NCI-H774 (cell line): ENCODE measurements at places on chromosomes 4 and X.

DNA sequence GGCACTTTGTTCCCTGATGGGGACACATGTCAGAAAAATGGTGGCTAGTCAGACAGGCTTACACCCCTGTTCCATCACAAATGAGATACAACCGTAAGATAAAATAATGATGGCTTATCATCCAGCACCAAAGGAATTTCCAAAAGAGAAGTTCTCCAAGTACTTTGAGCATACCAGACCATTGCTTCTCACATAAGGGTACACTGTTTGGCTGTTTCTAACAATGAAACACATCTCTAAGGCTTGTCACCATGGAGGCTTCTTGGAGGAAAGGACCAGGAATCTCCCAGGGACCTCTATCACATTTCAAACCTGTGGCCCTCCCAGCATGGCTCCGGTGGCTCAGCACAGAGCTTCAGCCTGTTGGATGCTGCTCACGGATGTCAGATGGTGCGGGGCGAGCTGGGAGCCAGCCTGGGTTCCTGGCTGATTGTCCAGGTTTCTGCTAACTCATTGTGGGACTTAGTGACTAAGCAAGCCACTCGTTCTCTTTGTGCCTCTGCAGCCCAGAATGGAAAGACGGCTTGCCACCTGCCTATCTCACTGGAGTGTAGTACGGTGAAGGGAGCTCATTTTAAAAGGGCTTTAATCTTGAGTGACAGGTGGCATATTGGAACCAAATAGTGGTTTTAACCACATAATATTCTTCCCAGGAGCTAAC, 54.5 kb downstream of the FHDC1 start:
- peak; percentile 22 for DNase-seq

- DNase-seq: no peak
Measured at GRCh38 chr4:183843248-183843671, 61.8 kb upstream of the STOX2 start.

GRCh38 chr4:21900211-21900610, 48.4 kb downstream of the KCNIP4 start:
- no peak for DNase-seq

- peak; percentile 4 for DNase-seq
Measured at GRCh38 chr4:75490155-75490554, 24.0 kb downstream of the RCHY1 start.

GRCh38 chrX:66163447-66163846, 600 bp upstream of the HEPH start:
- no peak for DNase-seq

DNA sequence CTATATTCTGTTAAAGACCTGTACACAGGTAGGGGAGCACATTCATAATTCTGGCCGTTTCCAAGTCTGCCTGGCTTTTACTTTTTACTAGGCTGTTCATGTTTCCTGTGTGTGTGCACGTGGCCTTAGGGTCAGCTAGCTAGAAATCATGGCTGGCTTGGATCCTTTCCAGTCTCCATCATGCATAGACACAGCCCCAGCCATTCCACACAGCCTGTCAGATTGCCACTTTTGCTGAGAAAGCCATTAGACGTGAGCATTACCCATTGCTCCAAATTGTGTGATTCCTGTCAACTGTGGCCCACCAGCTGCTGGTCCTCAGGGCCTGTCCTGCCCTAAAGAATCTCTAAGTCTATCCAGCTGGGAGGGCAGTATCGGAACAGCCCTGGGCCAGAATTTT, 11.4 kb upstream of the SORCS2 start:
- no peak for DNase-seq

GRCh38 chrX:70301716-70302115, 11.8 kb downstream of the KIF4A start:
- DNase-seq: no peak

DNA sequence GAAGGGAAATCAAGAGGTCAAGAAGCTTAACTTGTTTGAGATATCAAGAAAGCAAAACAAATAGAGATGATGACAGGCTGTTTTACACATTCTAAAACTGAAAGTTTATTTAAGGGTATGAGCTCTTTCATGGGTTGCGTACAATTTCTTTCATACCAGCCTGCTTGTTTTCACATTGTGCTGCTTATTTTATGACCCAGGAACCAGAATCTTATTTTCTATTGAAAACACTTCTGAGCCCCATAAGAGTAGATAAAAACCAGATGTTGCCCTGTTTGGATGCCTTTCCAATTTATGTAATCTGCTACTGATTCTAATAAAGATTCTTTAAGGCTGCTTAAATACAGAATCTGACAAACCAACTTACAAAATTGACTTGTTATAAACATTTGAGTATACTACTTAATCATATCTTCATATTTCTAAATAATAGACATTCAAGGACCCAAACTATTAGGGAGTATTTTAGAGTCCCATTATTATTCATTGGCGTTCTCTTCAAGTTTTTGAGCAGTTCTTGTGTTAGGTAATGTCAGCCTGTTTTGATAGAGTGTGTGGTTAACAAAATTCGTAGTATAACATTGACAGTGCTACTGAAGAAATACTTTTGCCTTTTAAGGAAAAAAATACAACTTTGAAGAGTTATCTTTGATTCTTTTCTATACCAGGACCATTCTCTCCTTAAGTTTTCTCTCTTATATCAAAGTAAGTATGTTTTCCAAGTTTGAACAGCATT, 74.4 kb downstream of the PDLIM5 start:
- DNase-seq: no peak

GRCh38 chr4:148431401-148431800, 10.8 kb downstream of the NR3C2 start:
- DNase-seq: no peak

GRCh38 chrX:16643176-16643575, 6.8 kb upstream of the S100G start:
- DNase-seq: no peak

- DNase-seq: no peak
Measured at GRCh38 chr4:163988865-163989264, 494.4 kb downstream of the TMA16 start.

DNA sequence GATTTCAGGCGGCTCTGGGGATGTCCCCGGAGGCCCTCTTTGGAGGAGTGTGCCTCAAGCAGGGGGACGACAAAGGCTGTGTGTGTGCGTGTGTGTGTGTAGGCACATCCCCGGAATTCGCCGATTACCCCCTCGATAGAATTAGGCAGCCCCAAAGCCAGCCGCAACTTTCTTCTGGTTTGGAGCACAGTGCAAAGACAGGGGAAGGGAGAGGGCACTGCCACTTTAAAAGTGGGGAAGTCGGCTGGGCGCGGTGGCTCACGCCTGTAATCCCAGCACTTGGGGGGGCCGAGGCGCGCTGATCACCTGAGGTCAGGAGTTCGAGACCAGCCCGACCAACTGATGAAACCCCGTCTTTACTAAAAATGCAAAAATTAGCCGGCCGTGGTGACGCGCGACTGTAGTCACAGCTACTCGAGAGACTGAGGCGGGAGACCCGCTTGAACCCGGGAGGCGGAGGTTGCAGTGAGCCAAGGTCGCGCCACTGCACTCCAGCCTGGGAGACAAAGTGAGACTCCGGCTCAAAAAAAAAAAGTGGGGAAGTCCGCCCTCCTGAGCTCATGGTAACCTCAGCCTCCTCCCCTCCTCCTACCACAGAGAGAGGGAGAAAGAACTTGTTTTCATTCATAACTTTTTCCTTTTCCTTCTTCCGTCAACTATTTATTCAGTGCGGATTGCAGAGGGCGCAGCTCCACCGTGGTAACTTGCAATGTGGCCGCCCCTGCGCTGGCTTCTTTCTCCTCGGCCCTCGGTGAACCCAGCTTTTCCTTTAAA, 2.4 kb downstream of the SPRY1 start:
- no peak for DNase-seq

DNA sequence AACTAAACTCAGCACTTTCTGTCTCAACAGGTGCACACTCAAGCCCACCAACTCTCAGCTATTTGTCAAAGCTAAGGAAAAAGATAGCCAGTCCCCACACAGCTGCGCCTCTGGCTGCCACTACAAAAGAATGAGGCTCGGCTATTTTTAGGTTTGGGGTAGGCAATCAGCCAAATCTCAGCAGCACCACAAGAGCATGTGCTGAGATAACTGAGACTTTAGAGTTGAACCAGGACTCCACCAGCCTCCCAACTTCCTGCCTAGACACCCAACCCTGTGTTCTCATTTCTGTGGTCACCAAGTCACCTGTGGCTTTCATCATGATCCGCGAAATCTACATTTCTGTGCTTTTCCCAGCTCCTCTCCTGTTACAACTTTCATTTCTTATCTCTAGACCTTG, 28.0 kb downstream of the DMD start:
- no peak for DNase-seq

DNA sequence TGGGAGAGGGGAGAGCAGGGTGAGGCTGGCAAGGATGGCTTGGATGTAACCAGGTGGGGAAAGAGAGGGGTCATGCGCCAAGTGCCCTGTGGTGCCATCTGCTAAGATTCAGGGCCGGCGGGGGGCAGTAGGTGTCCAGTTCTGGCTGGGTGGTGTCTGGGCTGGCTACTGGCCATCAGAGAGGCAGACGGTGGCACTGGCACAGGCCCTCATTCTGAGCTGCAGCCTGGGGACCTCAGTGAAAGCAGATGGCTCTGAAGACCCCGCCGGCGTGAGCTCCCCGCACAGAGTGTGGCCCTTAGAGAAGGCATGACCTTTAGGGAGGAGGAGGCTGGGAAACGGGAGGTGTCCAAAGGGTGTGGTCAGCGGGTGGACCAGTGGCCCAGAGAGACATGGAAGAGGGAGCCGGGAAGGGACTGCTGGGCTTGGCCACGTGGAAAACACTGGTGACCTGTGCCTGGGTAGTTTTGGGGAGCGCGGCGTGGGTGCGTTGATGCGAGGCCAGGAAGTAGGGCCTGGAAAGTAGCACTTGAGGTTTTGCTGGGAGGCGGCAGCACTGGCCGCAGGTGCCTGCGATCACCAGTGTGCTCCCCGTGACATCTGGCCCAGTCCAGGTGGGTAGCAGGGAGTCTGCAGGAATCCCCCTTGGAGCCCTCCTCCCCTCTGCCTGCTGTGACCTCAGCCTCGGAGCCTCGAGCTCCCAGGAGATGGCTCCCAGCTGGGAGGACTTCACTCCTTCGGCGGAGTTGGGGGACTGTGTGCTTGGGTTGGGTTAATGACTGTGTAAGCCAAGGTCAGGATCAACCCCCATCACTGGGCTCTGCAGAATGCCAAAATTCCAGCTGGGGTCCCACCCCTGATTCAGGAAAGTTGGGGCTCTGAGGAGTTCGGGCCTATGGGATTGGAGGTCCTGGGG, 9.3 kb upstream of the SH3TC1 start:
- no peak for DNase-seq

DNA sequence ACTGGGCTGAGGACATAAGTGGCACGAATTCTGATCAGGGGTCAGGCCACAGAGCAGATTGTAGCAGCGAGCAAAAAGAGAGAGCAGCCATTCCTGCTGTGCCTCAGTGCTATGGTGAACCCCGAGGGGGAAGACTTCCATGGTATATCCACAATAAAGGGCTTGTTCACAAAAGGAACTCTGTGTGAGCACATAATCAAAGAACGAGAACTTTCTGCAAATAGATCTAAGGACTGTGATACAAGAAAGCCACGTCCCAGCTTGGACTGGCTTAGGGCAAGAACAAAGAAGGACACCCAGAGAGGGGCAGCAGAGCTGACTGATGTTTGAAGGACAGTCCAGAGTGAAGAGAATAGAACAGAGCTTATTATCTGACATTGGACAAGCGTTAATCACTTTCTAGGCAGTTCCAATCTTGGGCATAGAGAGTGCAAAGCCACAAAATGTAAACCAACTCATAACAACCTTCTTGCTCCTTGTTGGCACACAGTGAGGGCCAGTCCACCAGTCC, 24.0 kb downstream of the PPEF2 start:
- DNase-seq: no peak

DNA sequence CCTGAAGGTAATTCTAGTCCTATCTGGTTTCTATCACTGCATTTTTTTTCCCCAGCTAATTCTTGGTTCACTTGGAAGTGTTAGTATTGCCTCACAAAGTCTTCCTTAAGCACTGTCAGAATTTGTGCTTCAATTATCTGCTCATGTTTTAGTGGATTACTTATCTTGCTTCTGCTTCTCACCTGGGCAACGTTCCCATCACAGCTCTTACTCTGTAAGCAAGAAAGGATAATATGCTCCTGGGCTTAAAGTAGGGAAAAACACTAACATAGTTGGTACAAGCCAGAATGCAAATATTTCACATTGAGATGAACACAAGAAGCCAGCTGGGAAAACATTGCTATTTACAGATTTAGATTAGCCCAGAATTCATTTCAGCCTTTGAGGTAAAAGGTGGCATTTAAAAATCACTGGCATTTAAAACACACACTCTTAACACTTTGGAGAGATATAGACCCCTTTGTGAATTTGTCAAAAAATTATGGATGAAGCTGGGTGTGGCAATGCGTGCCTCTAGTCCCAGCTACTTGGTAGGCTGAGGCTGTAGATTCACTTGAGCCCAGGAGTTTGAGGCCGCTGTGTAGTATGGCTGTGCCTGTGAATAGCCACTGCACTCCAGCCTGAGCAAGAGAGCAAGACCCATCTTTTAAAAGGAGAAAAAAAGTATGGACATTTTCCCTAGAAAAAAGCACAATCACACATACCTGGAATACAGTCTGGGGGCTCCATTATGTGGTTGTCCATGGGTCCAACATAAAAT, 6.6 kb upstream of the PTPN13 start:
- DNase-seq: no peak

GRCh38 chr4:26185436-26185835, 135.4 kb upstream of the RBPJ start:
- no peak for DNase-seq

DNA sequence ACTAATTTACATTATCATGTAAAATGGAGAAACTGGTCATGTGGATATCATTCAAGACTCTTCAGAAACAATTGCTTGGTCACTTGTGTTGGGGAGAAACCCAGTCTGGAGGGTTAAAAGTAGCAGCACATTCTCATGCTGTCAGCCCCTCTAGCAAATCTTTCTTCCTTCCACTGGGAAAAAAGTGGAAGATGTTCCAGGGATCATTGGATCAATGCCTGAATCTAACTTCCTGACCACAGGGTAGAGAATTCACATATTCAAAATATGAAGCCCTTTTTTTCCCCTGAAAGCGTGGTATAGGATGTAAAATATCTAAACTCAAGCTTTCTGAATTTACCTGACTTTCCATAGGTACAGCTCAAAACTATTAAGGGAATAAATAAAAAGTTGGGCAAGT, 98.0 kb downstream of the CXCL13 start:
- DNase-seq: no peak

- no peak for DNase-seq
Measured at GRCh38 chr4:145177906-145178538, 2.4 kb downstream of the OTUD4 start.
